ENCODE measurements at places on chromosomes 3 and 15.

DNA sequence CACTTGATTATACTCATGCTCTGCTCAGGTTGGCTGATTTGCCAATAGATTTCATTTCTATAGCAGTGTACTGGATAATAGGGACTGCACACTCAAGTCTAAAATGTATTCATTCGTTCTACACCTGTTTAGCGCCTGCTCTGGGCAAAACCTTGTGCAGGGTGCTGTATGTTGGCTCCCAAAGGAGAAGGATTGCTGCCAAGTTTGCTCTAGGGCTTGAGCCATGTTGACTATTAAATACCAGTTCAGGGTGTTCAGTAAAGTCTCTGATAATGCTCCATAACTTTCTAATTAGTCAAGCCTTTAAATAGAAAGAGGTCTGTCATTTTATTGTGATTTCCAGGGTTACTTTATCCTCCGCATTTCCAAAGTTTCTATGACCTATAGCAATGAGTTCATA lies 470.2 kb downstream of the MAGI1 start:
- no peak for DNase-seq

DNA sequence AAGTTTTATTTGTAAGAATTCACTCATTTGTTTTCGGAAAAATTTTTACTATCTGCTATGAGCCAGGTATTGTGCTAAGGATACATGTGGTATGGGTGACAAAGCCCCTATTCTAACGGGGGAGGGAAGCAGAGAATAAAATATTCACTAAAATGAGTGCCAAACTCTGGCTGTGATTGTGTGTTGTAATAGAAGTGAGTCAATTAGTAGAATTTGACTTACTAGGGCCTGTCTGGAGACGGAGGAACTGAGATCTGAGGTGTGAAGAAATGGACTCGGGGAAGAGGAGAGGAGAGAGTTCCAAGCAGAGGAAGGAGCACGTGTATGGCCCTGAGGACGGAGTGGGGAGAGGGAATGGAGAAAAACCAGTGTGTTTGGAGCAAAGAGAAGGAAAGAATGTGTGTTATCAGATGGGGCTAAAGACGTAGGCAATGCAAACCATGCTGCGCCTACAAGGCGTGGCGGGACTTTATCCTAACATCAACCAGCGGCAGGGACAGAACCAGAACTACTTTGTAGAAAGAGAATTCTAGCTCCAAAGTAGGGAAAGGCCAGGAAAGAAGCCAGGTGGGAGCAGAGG lies 89.1 kb downstream of the OSBPL10 start:
- DNase-seq: no peak

- no peak for DNase-seq
Observed at GRCh38 chr15:36965570-36966342, 134.6 kb downstream of the MEIS2 start.

GRCh38 chr3:32897981-32898623 lies 53.3 kb upstream of the CCR4 start:
- DNase-seq: no peak

- DNase-seq: no peak
Observed at GRCh38 chr3:132637590-132637989, 22.0 kb downstream of the ACAD11 start.

DNA sequence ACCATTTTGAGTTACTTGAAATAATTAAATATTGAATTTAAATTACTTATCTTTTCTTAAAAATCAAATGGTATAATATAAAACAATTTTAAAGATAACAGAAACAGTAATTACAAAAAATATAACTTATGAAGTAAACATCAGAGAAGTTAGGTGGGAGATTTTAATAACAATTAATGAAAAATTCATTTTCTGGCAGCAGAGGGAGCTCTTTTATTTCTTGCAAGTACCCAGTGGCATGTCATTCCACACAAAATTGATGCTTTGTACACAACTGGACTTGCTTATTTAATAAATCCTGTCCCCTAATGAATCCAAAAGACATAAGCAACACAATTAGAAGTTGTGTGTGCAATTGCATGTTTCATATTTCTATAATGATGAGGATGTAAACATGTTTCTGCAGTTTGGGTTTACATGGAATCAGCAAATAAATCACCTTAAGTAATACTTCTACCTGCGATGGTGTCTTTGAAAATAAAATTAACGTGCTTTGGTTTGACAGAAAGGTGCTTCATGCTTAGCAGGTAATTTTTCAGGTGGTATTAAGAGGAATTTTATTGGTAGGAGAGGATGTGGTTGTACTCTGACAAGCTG lies 861.3 kb downstream of the ZPLD1 start:
- DNase-seq: no peak

DNA sequence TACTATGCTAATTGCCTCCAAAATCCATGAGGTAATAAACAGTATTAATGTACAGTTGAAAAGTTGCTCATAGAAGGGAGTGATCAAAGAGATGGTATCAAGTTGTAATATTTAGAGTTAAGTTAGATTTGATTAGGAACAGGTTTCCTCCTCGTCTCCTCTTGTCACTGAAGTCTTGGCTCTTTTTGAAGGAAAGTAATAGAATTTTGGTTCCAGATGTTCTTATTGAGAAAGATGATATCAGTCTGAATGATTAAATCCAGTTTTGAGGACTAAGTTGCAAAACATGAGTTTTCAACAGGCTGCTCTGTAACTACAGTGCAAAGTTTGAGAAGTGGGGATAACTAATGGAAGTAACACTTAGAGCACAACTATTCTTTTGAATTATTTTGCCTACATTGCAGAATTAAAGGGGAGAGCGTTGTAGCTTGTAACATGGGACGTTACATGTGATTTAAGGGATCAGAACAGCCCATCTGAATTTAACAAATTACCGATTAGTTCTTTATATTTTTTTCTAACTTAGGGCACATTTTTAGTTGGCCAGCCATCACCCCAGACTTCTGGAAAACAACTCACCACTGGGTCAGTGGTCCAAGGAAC lies 48.3 kb downstream of the MAP6D1 start:
- no peak for DNase-seq

GRCh38 chr3:26622621-26623418 lies at the start of gene LRRC3B:
LRRC3B (plus strand) TSS chr3:26622772; CDS start chr3:26709673, 86,901 bp downstream.
- DNase-seq: peak; percentile 35

DNA sequence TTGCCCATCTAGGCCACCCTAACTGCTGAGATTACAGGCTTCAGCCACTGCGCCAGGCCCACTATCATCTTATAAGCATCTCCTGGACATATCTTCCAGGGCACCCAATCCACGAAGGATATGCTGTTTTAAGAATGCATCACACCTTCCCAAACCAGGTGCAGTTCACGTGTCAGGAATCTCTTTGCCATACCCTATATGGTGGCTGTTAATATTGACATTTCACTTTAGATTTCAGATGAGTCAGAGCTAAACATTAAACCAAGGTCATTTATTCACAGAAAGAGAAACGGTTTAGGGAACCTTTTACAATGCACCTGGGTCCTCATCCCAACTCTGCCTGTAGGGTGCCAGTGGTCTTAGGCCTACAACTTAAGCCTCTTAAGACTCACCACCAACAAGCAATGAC lies 85.7 kb downstream of the TBL1XR1 start:
- no peak for DNase-seq

DNA sequence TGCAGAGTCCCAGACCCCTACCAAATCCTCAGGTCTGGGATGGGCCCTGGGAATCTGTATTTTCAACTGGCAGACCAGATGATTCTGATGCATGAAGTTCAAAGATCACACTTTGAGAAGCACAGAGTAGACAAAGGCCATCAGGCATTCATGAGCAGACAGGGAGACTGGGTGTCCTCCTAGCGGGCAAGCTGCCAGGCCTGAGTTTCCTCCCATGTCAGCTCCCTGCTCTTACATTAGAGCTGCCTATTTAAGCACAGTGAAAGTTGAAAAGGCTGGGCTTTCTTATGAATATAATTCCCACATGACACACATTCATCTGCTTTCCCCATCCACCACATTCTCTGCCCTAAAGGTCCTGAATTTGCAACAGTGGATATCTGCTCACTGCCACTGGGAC lies 14.0 kb downstream of the CAPN3 start:
- no peak for DNase-seq

GRCh38 chr3:8629151-8630021 lies 15.2 kb downstream of the SSUH2 start:
- DNase-seq: no peak

- DNase-seq: no peak
Observed at GRCh38 chr15:39381517-39381916, 199.4 kb upstream of the THBS1 start.

GRCh38 chr15:35958021-35958420 lies 412.1 kb upstream of the DPH6 start:
- no peak for DNase-seq

GRCh38 chr15:38285456-38285855 lies 32.8 kb downstream of the SPRED1 start:
- no peak for DNase-seq

DNA sequence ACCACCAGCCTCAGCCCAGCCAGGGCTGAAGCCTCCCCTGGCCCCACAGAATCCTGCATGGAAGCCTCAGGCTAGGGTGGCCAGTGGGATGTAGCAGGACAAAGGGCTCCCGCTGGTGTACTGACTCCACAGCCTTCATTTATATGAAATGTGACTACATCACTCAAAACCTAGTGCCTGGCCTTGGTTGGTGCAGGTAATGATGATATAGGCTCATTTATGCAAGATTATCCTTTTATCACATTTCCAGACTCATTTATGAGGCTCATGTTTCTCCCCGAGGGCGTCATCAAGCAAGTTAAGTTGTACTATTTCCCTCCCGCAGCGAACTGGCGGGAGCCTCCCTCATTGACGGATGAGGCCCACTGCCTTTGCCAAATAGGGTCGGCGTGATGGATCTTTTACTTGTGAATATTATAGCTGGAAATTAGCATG lies 179.1 kb upstream of the SMAD3 start:
- DNase-seq: no peak

GRCh38 chr3:69474186-69474585 lies 88.3 kb upstream of the FRMD4B start:
- DNase-seq: no peak

- DNase-seq: no peak
Observed at GRCh38 chr3:16084887-16085286, 89.6 kb upstream of the GALNT15 start.

GRCh38 chr15:76011627-76012551 lies at the start of gene NRG4:
NRG4 (minus strand) TSS chr15:76012424; CDS start chr15:76011230, 1,194 bp downstream.
- no peak for DNase-seq

GRCh38 chr3:72679540-72680198 lies 168.6 kb downstream of the SHQ1 start:
- DNase-seq: peak; percentile 18

DNA sequence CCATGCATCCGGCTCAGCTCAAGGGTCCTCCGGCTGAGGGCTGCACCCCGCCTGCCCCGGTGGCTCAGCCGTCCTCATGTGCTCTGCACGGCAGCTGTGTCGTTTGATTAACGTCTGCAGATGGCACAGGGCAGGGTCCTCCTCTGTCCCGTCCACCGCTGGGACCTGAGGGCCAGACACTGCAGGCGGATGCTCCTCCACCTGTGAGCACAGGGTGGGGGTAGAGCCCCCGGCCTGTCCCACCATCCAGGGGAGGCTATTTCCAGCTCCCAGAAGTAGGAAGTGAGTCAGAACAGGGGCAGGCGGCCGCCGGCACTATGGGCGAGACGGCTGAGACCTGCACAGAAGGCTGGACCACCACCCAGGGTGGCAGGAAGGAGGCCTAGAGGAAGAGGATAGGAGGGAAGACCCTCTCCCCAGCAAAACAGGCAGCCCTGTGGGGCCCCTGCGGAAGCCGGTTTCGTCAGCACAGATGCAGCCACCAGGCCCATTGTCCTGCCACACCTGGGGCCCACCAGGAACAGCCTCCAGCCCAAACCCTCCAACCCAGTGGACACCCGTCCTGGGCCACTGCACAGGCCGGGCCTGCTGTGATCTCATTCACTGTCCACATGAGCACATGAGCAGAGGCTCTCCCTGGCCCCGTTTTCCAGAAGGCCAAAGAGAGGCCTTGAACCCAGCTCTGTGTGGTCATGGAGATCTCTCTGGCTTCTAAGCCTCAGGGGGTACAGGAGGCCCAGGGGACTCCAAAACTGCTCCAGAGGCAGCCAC lies 12.6 kb upstream of the PLXND1 start:
- DNase-seq: no peak

DNA sequence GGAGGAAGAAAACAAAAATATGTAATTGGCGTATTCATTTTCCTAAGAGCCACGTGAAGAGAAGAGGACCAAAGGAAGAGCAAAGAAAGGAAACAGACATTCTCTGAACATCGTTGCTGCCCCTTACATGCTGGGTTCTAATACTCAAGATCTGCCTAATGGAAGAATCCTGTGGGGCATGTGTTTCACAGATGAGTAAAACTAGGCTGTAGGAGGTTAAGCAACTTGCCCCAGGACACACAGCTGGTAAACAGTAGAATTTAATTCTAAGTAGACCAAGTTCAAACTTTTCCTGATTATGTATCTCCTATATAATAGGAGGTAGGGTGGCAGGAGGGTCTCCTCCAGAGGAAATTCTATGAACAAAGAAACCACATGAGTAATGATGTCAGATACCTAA lies 106.1 kb upstream of the TNFAIP8L3 start:
- DNase-seq: no peak

GRCh38 chr3:127350172-127351050 lies 62.6 kb upstream of the PRR20G start:
- no peak for DNase-seq

- no peak for DNase-seq
Observed at GRCh38 chr3:190809351-190809750, 53.1 kb downstream of the GMNC start.

DNA sequence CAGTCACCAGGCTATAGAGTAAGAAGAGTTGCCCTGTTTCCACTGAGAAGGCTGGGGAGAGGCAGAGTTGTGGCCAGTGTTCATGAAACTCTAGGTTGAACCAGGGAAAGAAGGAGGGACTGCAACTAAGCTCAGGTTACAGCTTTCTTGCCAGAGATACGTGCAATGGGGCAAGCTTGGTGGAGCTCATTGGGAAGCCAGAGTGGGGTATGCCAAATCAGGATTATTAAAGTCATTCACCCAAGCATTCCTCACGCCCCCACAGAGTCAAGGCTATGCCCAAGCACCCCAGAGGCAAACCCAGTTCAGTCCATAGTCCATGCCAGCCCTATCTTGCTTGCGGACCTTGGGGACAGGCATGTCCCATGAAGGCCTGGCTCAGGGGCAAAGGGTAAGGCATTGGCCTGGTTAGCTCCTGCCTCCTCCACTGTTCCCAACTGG lies 17.6 kb downstream of the SLC6A20 start:
- no peak for DNase-seq

GRCh38 chr3:54353946-54354345 lies 231.6 kb downstream of the CACNA2D3 start:
- no peak for DNase-seq

DNA sequence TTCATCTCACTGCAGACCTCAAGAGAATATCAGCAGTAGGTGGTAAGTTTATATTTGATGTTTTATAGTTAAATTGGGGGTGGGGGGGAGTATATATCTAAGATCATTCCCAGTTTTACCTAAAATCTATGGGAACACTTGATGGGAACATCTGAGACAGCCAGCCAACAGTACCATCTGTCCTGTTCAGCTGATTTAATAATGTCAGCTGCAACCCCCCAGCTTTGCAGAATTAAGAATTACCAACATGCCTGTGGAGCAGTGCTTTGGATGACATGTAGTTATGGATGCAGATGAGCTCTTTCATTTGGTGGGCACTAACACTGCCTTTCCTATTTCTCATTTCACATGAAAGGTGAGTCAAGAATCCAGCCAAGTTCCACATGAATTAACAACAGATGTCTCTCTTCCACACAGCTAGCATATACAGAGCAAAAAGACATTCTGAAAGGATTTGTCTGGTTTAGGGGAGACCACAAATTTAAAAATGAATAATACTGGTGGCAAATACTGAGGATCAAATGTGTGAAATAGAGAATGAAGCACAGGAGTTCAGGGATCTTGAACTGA lies 76.2 kb downstream of the SETD5 start:
- no peak for DNase-seq

All from frontal cortex (tissue), 4 donors.